ENCODE measurements at places on chromosomes 12 and 14.

DNA sequence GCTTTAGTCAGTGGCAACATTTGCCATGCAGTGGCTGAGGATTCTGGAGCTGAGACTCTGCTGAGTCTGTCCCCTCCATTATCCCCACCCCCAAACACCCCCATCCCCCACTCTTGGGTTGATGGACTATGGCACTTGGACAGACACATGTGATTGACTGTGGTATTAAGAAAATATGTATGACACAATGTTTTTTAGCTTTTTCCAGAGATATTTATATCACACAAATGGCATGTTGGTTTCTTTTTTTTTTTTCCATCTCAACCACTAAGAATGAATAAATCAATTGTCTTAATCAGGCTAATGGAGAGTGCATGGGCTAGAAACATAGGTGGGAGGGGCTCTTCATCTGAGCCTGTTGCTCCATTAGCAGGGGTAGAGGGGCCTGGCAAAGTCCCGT, 30.7 kb upstream of the MAP1LC3B2 start:
- no peak for DNase-seq

DNA sequence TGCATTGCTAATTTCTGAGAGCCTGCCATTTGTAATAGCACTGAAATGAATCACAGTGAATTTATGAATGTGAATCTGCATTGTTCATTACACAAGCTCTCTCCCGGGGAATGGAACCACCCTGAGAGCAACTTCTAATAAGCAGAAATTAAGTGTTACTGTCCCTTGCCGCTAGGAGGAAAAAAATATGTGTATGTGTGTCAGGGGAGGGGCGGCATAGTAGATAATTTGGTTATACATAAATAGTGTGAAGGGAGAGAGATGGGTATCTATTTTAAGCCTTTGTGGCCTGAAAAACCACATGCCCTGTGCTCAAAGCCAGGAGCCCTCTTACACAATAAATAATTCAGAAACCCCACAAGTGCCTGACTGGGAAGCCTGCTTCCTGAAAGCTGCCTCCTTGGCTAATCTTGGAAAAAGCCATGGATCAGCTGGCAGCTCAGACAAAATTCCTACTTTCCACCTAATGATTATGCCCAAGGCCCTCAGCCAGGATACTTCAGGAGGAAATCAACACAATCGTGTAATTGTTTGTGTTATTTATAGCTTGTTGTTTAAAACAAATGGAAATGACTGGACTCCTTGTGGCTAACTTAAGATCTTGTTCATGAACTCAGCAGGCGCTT, 366.2 kb upstream of the KITLG start:
- DNase-seq: no peak

GRCh38 chr14:70045844-70046535, 142.8 kb downstream of the SLC8A3 start:
- DNase-seq: no peak

DNA sequence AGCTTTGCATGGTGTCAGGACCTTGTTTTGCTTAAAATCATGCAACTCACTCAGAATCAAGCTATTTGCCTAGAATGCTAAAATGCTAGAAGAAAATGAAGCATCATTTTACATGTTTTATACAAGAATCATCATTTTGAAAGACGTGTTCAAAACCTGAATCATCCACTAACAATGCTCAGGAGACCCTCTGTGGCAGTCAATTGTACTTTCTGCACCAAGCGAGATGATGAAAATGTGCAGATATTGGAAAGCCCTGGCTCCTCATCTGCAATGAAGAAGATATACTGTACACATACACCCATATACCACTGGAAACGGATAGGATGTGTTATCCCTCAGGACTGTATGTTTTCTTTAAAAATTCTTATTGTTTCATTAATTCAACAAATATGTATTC, 92.7 kb downstream of the DYRK2 start:
- no peak for DNase-seq

DNA sequence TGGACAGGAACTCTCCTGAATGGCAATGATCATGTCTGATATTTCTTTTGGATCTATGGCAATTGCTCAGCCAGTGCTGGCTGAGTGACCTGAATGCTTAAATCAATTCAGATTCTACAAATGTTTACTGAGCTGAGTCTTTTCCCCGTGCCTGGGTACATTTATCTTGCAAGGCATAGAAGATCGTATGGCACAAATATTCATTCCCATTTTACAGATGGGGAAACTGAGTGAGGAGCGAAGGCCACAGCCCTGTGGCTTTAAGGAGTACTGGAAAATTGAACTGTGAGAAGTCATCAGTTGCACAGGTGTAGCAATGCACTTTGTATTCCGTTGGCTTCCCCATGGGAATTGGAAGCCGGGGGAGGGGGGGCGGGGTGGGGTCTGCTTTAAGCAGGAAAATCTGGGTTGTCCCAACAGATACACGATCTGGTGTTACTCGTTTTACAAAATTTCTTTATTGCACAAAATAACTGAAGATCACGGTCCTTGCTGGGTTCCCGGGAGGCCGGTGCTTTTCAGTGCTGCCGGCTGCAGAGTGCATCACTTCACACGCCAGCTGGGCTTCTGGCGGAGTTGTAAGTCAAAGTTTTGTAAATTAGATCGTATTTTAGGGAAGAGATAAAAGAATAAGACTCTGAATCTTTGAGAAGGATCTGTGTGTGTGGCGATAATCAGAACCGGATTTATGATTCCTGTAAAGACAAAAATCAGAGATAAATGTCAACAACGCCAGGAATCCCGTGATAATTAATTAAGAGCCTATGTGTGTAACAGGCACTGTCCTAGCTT, 75.0 kb upstream of the MAP1LC3B2 start:
- DNase-seq: no peak

DNA sequence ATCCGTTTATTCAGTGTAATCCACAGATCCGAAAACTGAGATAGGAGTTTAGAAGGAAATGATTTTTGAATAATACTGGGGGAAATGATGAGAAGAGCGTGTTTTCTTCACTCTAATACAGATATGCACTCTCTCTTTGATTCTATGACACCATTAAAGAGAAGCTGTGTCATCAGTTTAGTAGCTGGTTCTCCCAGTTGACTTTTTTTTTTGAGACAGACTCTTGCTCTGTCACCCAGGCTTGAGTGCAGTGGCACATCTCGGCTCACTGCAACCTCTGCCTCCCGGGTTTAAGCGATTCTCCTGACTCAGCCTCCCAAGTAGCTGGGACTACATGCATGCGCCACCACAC, 48.4 kb upstream of the EML1 start:
- no peak for DNase-seq

GRCh38 chr12:34402228-34402898, 380.1 kb downstream of the ALG10 start:
- DNase-seq: no peak

DNA sequence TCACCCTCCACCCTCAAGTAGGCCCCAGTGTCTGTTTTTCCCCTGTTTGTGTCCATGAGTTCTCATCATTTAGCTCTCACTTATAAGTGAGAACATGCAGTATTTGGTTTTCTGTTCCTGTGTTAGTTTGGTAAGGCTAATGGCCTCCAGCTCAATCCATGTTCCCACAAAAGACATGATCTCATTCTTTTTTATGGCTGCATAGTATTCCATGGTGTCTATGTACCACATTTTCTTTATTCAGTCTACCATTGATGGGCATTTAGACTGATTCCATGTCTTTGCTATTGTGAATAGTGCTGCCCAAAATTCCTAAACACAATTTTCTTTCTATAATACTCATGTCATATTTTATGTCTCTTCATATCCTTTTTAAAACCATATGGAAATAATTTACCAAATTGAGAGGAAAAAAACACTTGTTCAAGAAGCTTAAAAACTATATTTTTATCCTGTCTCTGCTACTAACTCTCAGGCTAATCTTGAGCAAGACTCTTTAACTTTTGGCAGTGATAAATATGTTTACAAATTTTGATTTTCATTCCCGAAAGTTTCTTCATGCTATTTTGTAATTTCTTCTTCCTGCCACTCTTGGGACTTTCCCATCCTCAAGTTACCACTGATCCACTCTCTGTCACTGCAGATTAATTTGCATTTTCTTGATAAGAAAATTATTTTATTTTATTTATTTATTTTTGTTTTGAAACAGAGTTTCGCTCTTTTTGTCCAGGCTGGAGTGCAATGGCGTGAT, 28.0 kb upstream of the OSBPL8 start:
- DNase-seq: no peak

- no peak for DNase-seq
Measured at GRCh38 chr12:53381731-53382630, 2.0 kb downstream of the SP1 start.

DNA sequence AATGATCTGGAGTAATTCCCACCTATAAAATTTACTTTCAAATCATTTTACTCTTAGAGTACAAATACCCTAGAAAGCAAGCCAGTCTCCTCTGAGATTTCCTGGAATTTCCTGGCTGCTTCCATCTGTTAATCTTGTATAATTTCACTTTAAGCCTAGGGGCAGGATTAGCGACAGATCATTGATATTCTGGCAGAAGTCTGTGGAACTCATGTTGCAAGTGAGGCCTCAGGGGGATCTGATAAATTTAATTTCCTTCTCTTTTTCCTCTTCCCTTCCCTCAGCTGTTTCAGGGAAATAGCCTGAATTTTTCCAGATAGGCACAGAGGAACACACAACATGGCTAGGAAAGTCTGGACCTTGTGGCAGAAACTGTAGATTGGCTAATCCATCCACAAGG, 5.9 kb upstream of the KRT6A start:
- no peak for DNase-seq

DNA sequence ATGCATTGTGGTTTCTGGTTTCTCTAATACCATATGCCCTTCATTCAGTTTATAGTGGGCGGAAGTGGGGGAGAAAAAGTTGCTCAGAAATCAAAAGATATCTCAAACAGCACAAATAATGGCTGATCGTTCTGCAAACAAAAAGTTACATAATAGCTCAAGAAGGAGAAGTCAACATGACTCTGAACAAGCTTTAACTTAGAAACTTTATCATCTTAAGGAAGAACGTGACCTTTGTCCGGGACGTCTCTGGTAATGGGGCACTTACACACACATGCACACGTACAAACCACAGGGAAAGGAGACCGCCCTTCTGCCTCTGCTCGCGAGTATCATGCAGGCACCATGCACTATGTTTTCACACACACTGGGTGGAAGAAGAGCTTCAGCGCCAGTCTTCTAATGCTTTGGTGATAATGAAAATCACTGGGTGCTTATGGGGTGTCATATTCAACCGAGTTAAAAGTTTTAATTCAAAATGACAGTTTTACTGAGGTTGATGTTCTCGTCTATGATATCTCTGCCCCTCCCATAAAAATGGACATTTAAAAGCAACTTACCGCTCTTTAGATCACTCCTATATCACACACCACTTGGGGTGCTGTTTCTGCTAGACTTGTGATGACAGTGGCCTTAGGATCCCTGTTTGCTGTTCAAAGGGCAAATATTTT, 4.7 kb downstream of the FOS start:
- DNase-seq: no peak

GRCh38 chr14:94100847-94101246, 9.7 kb upstream of the IFI27 start:
- no peak for DNase-seq

- no peak for DNase-seq
Measured at GRCh38 chr12:47234576-47235141, 154.9 kb upstream of the AMIGO2 start.

DNA sequence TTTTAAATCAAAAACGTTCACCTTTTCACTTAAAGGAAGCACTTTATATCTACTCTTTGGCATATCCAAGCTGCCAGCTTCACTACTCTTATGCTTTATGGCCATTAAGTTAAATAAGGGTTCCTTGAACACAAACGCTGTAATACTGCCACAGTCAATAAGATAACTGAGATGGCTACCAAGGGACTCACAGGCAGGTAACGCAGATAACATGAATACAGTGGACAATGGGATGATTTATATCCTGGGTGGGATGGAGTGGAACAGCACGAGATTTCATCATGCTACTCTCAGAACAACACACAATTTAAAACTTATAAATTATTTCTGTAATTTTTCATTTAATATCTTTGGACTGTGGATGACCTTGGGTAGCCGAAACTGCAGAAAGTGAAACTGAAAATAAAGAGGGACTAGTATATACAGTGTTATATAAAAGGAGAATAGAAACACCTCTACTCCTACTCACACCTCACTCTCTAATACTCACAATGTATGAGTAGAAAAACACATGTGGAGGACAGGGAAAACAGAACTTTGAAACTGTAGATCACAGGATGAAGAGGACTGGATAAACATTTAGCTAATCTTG, 367.3 kb downstream of the C12orf50 start:
- DNase-seq: no peak

- DNase-seq: no peak
Measured at GRCh38 chr14:53742233-53742620, 214.4 kb downstream of the BMP4 start.

- no peak for DNase-seq
Measured at GRCh38 chr14:61296719-61297502, 15.8 kb upstream of the TMEM30B start.

- DNase-seq: no peak
Measured at GRCh38 chr14:54001189-54001878, 44.7 kb upstream of the BMP4 start.

DNA sequence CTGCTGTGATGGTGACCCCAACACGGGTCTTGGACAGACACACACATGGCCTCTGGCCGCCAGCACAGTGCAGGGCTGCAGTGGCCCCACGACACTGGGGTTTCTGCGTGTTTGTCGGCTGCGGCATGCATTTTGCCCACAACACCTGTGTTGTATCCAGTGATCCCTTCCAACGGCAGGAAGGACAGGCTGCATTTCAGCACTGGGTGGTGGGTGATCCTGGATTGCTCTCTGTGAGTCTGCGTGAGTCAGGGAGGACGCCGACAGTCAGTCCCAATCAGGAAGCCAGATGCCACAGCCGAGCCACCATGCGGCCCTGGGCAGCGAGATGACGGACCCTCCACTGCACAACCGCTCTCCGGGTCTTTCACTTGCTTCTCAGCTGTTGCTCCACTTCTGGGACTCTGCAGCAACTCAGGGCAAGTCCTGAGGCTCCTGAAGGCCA, 20.6 kb downstream of the LRTM2 start:
- DNase-seq: no peak

- no peak for DNase-seq
Measured at GRCh38 chr12:97638739-97639138, 176.1 kb downstream of the RMST start.

Data from stimulated activated CD8-positive, alpha-beta memory T cell treated with anti-CD3 and anti-CD28 coated beads, Interleukin-12 subunit alpha, Interleukin-12 subunit beta, amount 100 ng/mL, for 4 hours (primary cell).